CD4-positive, alpha-beta T cell treated with Interleukin-21 for 1 hour (primary cell): ENCODE measurements at places on chromosomes 4 and X.
A peak's percentile ranks its signal among the peaks of the same experiment; 100 is the strongest.

DNA sequence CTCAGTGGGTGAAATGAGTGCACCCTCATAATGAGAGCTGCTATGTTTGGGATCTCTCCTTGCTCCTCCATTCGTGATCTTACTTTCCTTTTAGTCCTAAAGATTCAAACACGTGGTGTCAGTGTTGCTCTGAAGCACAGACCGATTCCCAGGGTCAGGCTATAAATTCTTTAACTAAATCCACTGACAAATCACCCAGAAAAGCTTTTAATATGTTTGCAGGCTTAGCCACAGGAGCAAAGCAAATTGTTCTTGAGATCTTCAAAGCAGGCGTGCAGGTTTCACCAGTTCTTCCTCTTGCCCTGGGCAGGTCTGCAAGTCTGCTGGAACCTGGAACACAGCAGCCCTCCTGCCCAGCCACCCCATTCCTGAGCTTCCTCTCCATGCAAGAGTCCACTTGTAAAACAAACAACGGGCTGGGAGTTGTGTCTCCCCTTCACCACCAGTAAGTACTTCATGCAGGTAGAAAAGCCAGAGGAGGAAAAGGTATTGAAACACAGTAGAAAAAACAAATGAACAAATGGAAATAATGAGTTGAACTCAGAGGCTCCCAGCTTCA lies 70.1 kb upstream of the ENPP6 start:
- no peak for DNase-seq

DNA sequence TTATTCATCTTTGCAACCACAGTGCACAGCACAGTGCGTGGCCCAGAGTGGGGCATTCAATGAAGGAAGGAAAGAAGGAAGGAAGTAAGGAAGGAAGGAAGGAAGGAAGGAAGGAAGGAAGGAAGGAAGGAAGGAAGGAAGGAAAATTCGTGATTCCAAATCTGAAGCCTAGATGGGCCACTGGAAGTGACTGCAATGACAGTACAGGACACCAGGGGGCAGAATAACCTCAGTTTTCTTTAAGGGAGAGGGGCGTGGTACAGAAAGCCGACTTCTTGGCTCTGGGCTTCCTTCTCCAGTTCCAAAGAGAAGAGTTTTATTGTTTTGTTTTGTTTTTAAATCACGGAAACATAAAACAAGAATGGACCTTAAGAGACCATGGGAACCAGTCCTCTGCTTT lies 47.8 kb downstream of the APLN start:
- peak; percentile 64 for DNase-seq

GRCh38 chrX:31331928-31332327 lies 260.1 kb upstream of the FTHL17 start:
- DNase-seq = no peak

DNA sequence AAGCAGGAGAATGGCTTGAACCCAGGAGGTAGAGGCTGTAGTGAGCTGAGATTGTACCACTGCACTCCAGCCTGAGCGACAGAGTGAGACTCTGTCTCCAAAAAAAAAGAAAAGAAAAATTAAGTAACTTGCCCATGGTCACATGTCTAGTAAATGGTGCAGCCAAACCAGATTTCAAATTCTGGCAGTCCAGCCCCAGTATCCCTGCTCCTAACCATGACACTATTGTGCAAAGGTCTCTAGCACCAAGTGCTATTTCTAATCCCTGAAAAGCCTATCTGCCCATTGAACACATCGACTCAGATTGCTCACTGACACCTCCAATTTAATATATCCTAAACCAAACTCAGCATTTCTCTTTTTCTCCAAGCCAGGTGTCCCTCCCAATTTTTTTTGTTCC lies 7.6 kb upstream of the LAMP2 start:
- no peak for DNase-seq
